Stimulated activated CD8-positive, alpha-beta memory T cell treated with anti-CD3 and anti-CD28 coated beads, Interleukin-4, amount 100 ng/mL, for 1 hour (primary cell): ENCODE measurements at places on chromosomes 12 and 14.

DNA sequence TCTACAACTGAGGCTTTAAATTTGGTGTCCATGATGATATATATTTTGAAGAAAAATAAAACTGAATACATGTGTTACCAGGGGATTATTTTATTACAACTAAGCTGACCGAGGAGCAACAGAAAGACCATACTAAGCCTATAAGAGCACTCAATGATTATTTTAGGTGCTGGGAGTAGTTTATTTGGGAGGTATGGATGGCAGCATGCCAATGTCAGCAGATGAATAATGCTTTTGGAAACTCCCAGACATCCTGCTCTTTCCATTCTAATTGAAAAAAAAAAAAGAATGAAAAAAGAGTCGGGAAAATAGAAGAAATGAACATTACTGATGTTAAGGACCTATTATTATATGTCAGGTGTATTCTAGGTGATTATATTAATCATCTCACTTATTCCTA is 441.2 kb downstream of the BTG1 start:
- DNase-seq, result no peak

DNA sequence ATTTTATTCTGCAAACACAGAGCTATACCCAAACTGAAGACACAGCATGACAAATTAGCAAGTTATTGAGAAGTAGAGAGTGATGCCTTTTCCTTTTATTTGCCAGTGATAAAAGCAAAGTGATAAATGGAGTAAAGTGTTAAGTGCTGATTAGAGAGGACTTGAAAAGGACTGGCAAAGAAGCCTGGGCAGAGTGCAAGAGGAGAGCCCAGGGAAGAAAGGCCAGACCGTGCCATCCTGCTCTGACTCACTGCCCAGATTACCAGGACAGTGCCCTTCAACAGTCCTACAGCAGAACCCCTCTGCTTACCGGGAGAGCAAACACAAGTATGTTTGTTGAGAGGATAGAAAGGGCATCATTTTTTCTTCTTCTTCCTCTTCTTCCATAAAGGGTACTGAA is 106.5 kb downstream of the ETV6 start:
- no peak for DNase-seq

GRCh38 chr12:116200812-116201211 is 76.7 kb downstream of the MED13L start:
- no peak for DNase-seq

DNA sequence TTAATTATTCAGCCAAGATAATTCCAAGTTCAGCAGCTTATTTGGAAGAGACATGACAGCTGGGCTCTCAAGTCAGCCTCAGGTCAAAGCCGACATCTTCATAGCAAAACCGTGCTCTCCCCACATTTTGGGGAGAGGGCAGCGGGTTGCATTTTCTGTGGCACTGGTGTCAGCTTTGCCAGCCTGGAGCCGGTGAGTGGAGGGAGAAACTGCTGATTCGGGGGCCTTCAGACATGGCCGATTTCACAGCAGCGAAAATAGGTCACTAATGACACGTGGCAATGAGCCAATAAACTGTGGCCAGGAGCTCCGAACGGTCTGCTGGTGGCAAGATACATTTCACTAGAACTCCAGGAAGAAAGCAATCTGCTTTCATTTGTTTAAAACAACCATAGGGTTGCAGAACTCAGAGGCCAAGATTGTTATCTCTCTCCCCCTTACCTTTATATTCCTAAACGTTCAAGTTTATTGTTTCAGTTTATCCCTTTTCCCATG is 173.2 kb downstream of the CAND1 start:
- DNase-seq, result no peak

DNA sequence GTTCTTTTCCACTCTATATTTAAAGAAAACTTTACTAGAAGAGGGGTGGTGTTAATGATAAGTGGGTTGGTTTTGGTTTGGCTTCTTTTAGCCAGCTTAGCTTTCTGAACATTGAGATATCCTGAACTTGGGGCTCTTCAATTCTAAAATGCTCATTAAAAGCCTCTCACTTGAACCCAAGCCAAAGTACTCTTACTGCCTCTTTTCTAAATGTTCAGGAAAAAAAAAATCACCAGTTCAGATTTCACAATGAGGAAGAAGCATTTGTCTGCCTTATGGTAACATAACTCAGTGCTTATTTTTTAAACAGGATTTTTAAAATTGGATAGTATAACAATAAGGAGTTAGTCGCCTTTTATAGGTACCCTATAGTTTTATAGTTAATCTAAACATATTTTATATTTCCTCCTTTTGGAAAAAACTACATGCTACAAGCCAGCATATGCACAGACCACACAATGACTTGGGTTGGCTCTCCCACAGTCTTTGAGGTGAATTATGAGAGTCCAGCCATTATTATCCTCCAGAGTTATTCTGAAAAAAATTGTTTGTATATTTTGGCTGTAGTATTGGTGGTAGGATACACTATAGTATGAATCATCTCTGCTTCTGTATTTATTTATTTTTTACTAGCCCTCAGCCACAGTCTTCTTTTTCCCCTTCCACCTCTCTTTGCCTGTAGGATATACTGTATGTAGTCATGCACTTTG is 195.5 kb upstream of the TMPO start:
- no peak for DNase-seq

DNA sequence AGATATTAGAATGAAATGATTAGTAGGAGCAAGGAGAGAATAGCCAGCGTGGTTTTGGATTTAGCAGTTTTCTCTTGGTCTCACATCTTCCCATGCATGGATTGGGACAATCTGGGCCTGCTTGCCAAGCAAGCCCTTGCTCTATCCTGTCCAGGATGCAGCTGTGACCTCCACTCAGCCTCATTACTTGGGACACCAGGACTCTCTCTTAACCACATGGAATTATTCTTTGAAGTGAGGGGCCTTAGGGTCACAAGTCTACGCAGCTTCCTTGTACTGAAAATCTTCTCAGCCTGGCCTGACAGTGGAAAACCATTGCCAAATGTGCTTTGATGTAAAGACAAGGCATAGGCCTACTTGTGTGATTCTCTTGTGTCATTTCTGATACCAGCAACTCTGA is 28.0 kb upstream of the DCN start:
- DNase-seq, result no peak

DNA sequence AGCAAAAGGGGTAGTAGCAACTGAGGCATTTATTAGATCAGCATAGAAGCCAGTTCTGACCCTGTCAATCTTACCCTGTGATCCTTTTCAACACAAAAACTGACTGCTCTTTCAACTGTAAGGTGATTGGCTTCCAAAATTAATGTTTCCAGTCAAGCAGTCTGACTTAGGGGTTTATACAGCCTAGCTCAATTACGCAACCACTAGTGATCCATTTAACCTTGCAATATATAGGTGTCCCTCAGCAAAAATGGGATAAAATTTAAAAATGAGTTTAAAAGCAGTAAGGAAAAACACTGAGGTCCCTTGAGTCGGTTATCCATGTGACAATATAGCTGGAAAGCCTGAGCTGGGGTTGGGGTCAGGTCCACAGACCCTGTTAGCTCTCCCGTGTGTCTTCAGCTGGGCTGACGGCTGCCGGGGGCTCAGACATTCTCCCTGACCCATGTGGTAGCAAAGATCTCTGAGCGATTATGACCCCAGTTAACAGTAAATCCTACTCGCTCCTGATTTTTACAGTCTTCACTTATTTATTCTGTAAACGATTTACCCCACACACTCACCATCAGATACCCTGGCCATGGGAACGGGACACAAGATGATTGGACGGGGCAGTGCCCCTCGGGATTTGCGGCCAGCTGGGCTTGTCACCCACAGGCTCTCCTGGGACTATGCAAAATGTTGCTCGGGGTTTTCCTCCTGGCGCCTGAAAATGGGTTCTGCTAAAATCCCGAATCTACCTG is 16.6 kb downstream of the ADGRD1 start:
- no peak for DNase-seq

DNA sequence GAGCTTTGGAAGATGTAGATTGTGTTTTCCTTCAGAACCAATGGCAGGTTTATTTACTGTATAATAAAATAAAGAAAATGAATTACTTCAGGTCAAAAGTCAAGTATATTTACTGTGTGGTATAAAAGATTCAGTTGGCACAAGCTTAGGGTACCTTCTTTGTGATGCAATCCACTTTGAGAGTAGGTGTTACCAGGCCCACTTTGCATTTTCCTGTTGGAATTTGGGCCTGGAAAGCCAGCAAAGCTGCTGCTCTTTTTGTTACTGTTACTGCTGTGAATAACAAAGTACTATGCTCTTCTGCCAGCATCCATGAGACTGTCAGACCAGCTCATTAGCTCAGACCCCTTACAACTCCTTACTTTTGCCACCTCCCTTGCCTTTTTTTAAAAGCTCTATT is 649.0 kb upstream of the SEL1L start:
- DNase-seq, result no peak
